ENCODE measurements at places on chromosomes 12 and 14.

GRCh38 chr12:57765003-57765697, 1.7 kb downstream of the CYP27B1 start:
- DNase-seq = no peak

DNA sequence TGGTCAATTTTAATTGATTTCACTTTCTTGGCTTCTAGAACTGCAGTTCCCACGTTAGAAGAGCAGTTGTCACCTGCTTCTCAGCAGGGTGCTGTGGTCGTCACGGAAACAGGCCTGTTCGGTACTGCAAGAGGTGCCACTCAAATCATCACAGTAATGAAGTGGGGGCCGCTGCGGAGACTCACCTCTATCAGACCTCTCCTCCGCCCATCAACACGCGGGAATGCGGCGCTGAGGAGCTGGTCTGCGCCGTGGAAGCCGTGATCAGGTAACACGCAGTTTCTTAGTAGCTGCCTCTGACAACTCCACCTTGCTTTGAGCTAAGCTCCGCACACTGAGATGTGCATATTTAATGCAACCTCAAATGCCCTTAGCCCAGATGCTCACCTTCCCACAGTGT, 107.2 kb downstream of the UNC79 start:
- no peak for DNase-seq

- DNase-seq = no peak
These were observed 128.1 kb upstream of the HMGA2 start for GRCh38 chr12:65696227-65696626.

DNA sequence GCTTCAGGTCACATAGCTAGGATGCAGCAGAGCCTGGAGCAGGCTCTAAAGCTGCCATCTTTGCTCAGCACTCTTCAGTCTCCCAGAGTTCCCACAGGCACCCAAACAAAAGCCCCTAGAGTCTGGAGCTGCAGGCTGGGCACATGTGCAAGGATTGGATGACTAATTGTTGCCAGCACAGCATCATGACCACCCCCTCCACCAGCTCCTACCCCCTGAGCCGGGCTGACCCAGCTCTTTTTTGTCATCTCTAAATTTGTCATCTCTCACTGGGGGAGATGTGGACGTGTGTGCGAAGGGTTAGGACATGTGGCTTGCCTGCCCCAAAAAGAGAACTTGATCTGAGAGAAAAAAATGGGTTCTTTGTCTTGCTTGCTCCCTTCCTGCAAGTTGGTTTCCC, 4.3 kb upstream of the MMP19 start:
- DNase-seq = no peak

DNA sequence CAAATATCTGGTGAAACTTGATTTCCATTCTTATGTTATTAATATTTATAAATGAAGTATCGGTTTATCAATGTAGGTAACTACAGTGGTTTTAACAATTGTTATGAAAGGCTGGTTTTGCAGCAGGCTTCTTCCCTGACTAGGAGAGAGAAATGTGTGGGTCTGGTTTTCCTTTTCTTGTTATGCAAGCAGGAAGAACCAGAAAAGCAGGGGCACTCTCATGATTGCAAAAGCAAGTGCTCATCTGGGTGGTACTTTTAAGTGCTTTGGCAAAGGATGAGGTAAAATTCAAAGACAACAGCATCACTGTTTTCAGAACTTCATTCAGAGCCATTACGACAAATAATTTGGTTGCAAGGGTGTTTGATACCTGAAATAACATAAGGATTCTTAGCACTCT, 105.6 kb downstream of the PTPRO start:
- DNase-seq = no peak

- no peak for DNase-seq
These were observed 64.1 kb upstream of the USP15 start for GRCh38 chr12:62196146-62196545.

DNA sequence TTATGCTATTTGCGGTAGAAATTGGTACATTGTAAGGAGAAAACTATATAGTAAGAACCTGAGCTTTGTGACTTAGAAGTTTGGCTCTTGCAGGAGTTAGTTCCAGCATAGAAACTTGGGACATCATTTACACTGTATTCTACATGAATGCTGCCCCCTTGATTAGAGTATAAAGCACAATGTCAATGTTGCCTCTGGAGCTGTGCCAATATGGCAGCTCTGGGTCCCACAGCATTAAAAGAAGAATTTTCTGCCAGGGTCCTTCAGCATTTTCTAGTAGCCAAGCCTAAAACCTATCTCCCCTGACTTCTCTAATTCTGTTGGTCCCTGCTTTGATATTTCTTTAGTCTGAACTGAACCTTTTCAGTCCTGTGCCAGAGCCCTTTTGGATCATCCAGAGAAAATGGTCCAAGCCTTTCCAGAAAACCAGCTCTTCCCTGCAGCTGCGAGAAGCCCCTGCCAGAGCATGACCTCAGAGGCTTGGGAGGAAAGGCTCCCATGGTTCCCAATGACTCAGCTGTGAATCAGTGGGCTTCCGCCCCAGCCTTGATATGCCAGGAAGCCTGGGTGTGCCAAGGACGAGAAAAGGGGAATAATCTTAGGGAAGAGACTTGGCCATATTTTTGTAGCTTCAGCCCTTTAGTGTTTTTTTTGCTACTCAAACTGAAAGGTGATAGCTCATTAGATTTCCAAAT, 43.2 kb downstream of the PLEKHG7 start:
- peak; percentile 91 for DNase-seq

- no peak for DNase-seq
These were observed 277.1 kb downstream of the DPF3 start for GRCh38 chr14:72616811-72617210.

DNA sequence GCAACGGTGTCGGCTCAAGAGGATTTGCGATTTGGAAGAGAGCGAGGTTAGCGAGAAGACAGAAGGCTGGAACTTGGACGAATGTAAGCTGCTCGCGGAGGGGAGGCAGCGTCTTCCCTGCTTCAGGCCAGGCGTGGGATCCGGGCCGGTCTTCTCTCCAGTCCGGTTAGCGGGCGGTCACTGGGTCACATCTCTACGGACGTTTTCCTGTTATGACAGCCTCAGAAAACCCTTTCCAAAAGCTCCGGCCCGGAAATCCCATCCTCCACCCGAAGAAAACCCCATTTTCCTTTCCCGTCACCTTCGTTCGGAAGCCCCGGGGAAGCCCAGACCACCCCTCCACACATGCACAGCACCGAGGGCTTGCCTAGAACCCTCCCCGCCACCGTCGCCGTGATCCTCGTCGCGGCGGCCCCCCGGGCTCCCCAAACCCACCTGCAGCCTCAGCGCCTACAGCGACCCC, 268 bp downstream of the NDUFB1 start:
- DNase-seq = peak; percentile 8

DNA sequence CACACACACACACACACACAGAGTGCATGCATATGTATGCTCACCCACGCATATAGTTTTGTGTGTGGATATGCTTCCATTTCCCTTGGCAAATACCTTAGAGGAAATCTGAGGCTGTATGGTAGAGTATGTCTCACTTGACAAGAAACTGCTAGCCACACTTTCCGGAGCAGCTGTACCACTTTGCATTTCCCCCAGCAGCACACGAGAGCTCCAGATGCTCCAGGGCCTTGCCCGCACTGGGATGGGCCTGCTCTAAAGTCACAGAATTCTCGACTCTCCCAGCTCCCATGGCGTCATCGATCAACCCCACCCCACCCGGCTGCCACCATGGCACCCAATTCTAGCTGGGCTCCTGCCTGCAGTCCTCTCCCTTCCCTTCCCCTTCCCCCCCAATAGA, 21.9 kb downstream of the CLMN start:
- no peak for DNase-seq

DNA sequence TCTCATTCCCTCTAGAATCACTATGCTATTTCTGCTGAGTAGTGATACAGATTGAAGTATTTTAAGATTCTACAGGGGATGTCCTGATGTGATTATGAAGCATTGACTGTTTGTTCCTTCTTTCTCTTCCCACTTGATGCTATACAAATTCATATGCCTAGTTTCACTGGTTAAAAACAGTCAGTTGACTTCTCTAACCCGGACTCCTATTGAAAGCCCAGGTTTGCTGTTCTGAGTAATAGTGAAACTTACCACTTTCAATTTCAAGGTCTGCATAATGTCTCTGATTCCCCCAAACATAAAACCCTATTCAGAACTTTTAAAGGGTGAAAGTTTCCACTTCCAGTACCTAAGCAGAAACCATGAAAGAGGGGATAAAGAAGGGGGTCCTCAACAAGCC, 117.7 kb upstream of the RPL10L start:
- no peak for DNase-seq

GRCh38 chr12:112450725-112451124, 32.0 kb downstream of the PTPN11 start:
- DNase-seq = no peak

DNA sequence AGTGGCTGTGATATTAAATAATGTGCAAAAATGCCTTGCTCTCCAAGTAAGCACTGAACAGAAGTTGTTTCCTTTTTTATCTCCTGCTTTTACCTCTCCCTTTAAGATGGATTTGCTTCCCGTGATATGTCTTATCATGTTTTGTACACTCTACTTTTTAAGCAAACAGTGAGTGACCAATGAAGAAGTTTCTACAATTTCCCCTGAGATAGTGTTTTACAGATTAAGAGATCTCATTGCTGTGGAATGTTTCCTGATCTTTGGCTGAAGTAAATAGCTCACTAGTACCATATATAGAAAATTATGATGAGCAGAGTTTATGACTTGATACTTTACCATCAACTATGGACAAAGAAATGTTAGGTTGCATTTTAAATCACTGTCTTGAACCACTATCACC, 184.8 kb upstream of the PDE3A start:
- DNase-seq = peak; percentile 2

- DNase-seq = no peak
These were observed 203.1 kb downstream of the KIF21A start for GRCh38 chr12:39239490-39240486.

GRCh38 chr12:117762143-117762542, 206.6 kb downstream of the KSR2 start:
- DNase-seq = no peak

DNA sequence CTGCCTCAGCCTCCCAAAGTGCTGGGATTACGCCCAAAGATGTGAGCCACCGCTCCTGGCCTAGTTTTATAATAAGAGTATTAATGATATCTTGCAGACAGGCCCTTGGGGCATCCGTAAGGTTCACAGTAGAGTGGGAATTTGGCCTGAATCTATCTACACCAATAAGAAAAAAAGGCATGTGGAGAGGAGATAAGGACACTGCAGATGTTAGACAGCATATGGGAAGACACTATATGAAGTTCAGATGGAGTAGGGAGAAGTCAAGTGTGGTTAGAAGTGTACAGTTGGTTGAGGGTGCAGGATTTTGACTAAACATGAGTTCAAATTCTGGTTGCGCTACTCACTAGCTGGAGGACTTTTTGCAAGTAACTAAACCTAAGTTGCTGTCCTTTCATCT, 8.5 kb upstream of the TTC8 start:
- no peak for DNase-seq

DNA sequence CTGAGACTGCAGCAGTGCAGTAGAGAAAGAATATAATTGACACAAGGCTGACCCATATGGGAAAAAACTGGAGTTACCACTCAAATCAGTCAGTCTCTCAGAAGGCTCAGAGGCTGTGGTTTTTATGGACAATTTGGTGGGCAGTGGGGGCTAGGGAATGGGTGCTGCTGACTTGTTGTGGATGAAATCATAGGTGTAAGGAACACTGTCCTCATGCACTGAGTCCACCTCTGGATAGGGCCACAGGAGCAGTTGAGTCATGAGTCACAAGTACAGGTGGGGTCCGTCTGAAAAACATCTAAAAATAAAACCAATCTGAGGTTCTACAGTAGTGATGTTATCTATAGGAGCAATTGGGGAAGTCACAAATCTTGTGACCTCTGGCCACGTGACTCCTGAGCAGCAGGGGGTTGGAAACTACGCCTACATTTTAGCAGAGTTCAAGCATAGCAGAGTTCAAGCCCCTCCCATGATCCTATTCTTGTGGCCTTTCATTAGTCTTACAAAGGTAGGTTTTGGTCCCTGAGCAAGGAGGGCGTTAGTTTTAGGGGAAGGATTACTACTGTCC, 18.1 kb upstream of the SGPP1 start:
- no peak for DNase-seq

GRCh38 chr12:89217472-89217871, 134.8 kb downstream of the DUSP6 start:
- DNase-seq = no peak

- DNase-seq = peak; percentile 64
These were observed 75.0 kb upstream of the HIF1A start for GRCh38 chr14:61620130-61620946.

GRCh38 chr12:50824914-50825313, 17.8 kb upstream of the TMPRSS12 start:
- no peak for DNase-seq

GRCh38 chr14:41899416-41899815, 292.7 kb downstream of the LRFN5 start:
- no peak for DNase-seq
